ENCODE measurements at places on chromosomes 5 and 9.

DNA sequence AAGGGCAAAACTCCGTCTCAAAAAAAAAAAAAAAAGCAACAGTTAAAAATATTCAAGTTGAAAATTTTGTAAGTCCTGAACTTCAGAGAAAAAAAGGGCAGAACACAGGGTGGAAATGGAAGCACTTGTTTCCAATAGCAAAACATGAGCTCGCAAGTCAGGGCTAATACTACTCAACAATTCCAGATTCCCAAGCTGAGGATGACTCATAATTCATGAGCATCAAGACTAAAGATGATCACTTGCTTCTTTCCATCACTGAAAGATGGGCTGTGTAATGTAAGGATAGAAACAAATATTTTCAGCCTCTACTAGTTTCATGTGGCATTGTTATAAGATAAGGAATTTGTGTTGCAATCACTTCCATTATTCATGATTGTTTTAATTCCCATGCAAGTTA is 33.5 kb upstream of the FST start:
- no peak for DNase-seq

- DNase-seq = no peak
Observed at GRCh38 chr5:149054416-149054815, 8.4 kb downstream of the SH3TC2 start.

DNA sequence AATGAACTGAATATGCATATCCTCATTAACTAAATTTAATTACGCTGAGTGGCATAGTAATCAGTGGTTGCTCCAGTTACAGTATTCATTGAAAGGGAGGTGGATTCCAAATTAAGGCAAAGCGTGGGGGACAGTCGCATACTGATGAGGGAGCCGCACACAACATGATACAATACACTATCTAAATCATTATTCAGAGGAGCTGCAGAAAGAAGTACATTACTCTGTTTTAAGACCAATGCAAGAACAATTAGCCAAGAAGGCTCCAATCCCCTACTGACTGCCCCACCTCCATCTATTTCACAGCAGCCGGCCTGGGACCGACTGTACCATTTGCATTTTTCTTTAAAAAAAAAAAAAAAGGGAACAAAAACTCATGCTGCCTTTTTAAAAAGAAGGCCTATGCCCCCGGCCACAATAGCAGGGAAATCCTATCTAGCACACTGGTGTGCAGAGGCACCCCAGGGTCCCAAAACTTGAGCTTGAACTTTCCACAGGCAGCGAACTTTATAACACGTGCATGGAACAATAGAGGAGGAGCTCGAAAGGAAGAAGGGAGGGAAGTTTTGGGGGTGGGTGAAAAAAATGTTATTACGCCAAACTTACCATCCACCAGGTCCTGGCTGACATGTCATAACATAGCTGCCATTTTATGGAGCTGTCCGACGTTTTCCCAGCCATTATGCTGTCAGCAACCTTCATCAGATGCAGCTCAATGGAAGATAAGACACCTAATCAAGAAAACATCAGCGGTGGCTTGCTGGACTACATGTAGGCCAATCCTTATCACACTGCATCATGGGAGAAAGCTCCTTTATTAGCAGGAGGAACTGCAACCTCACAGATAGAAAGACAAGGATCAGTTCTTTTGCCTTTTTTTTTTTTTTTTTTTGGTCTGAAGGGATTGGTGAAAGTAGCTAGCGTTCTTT is 161.6 kb downstream of the ZDHHC21 start:
- no peak for DNase-seq

DNA sequence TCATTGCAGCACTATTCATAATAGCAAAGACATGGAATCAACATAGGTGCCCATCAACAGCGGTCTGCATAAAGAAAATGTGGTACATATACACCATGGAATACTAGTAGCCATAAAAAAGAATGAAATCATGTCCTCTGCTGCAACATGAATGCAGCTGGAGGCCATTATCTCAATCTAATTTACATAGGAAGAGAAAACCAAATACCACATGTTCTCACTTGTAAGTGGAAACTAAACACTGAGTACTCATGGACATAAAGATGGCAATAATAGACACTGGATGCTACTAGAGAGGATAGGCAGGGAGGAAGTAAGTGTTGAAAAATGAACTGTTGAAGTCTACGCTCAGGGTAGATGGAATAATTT is 203.9 kb upstream of the CDH9 start:
- DNase-seq = no peak

- DNase-seq = no peak
Observed at GRCh38 chr5:133525126-133525525, 87.2 kb downstream of the FSTL4 start.

GRCh38 chr5:144206141-144206540 is 35.5 kb downstream of the KCTD16 start:
- DNase-seq = no peak

- no peak for DNase-seq
Observed at GRCh38 chr5:160747987-160748386, 104.0 kb downstream of the ATP10B start.

DNA sequence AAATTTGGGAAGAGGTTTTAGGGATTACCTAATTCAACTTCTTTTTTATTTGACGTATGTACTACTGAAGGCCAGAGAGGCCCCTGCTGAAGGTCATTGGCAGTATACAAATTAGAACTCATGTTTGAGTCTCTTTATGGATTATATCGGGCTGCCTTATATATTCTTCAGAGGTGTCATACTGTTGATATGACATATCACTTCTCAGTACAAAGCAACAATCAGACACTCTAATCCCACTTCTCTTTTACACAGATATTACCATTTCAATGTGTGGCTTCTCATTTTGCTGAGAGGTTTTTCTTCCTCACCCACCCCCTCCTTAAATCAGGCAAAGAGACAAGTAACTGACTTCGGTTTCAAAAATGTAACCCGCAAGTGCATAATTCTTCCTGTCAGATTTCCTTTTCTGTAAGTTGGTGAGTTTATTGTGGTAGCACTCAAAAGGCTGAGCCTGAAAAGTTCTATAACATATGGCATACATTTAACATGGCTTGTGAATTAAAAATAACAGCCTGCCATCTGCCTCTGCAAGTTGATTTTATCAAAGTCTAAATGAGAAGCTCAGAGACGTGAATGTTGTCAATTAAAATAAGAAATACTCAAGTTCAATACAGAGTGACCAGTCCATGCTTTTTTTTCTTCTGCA is 163.6 kb upstream of the RORB start:
- no peak for DNase-seq

Data from H54 (cell line).